NCI-H460 (cell line): ENCODE measurements at places on chromosomes 4 and X. TPM values are rescaled to one million over a fixed set of nuclear protein-coding genes. Genes with fewer than 3 reads are reported as not detected.

The ASB5 gene
- total RNA-seq: 0.17 TPM in 1 of 2 replicates, not detected in the other

The DOK7 gene
- total RNA-seq: 0.05 and 0.14 TPM in 2 replicates

The TMPRSS11B gene
- total RNA-seq: not detected in 2 replicates

The USP17L22 gene
- not detected in 2 replicates for total RNA-seq

The SPACA5B gene
- total RNA-seq: not detected in 2 replicates

The ITM2A gene
- 0.17 and 0.43 TPM in 2 replicates for total RNA-seq

DNA sequence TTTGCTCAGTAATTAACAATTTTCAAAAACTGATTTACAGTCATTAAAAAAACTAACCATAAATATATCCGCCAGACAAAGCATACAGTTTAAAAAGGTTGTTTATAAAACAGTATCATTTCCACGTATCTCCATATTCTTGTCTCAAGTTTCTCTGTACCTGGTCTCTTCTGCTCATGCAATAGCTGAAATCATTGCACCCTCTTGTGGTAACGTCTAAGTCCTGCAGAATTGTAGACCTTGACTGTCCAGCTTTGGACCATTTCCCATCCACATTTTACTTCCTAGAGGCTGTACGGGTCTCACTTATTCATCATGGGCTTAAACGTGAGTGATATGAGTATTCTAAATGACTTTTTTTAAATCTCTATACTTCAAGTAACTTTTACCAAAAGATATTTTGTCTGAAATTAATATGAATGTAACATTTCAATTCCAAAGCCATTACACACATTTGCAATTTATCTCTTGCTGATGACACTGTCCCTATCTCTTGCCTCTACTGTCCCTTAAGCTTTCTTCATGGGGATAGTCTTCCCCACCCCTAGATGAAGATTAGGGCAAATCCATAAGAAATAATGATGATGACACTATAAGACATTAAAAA lies 118.5 kb downstream of the BTC start:
- DNase-seq: peak; percentile 70

GRCh38 chr4:53161051-53161786 lies 204.6 kb downstream of the SCFD2 start:
- no peak for DNase-seq

DNA sequence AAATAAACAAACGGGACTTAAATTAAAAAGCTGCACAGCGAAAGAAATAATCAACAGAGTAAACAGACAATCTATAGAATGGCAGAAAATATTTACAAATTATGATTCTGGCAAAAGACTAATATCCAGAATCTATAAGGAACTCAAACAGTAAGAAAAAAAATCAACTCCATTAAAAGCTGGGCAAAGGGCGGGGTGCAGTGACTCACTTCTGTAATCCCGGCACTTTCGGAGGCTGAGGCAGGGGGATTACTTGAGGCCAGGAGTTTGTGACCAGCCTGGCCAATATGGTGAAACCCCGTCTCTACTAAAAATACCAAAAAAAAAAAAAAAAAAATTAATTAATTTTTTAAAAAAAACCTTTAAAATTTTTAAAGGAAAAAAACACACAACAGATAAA lies 109.0 kb downstream of the ATP11C start:
- DNase-seq: peak; percentile 19

DNA sequence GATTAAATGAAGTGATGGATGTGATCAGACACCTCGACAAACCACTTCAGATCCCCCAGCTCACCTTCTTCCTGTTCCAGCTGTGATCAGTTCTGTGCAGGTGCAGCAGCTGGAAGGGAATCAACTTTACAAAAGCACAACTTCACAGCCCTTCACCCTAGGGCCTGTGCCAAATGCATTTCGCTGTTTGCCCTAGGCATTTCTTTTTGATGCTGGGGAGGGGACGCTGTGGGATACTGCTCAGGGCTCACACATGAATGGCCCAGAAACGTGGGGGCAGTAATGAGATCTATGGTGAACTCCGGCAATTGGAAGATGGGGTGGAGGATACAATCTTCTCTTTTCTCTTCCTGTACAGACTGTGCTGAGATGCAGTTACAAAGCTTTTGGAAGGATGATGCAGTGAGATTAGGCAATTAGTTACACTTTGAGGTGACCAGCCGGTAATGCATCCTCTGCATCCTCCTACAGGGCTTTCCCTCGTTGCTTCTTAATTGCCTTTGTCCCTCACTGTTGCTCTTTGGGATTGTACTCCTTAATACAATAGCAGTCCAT lies 215.1 kb upstream of the PITX2 start:
- DNase-seq: no peak

DNA sequence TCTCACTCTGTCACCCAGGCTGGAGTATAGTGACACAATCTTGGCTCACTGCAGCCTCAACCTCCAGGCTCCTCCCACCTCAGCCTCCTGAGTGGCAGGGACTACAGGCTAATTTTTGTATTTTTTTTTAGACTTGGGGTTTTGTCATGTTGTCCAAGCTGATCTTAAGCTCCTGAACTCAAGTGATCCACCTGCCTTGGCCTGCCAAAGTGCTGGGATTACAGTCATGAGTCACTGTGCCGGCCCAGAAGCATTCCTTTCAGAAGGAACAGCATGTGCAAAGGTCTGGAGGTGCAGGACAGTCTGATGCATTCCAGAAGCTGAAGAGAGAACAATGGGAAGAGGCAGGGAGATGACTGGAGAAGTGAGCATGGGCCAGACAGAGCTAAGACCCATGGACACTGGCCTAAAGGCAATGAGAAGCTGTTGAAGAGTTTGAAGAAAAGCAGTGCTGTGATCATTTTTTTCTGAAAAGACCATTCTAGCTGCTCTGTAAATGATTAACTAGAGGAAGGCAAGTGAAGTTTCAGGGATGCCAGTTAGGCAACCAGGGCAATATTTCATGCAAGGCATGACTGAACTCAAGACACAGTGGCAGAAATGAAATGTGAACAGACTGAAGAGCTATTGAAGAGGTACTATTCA lies 43.2 kb downstream of the MANBA start:
- DNase-seq: no peak

DNA sequence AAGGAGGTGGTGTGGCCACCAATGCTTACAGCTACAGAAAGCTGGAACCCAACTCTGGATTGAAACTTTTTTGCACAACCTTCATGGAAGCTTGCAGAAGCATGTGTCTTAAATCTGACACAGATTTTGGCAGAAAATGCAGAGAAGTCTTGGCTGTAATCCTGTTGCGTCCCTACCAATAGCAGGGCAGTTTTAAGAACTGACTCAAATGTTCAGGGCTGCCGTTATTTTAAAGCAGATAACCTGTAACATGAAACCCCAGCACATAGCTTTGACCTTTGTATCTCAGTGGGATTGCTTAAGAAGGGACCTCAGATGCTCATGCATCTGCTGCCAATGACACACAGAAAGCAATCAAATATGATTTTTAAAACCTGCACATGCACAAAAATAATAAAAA lies at the start of gene VEGFD:
VEGFD (minus strand) TSS at position 110 of the 400 bp plus-strand sequence. CDS start 467 bp downstream, outside the sequence.
- no peak for DNase-seq

- no peak for DNase-seq
These were observed 45.3 kb downstream of the EFNB1 start for GRCh38 chrX:68874076-68874475.

DNA sequence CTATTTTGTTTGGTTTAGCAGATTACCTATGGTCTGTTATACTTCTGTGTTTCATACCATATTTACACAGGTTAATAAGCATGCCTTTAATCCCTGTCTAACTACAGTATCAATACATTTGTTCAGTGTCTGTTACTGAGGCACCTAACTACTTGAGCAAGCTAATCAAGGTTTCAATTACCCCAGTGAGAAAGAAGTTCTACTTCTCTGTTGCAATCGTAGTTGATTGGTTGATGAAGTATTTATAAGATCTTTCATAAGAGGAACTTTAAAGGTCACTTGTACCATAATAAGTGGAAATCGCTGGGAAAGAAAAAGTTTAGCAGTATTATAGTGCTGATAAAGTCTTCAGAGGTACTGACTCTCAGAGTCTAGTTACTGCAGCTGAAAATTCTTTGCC lies 490.6 kb downstream of the RPA4 start:
- no peak for DNase-seq

DNA sequence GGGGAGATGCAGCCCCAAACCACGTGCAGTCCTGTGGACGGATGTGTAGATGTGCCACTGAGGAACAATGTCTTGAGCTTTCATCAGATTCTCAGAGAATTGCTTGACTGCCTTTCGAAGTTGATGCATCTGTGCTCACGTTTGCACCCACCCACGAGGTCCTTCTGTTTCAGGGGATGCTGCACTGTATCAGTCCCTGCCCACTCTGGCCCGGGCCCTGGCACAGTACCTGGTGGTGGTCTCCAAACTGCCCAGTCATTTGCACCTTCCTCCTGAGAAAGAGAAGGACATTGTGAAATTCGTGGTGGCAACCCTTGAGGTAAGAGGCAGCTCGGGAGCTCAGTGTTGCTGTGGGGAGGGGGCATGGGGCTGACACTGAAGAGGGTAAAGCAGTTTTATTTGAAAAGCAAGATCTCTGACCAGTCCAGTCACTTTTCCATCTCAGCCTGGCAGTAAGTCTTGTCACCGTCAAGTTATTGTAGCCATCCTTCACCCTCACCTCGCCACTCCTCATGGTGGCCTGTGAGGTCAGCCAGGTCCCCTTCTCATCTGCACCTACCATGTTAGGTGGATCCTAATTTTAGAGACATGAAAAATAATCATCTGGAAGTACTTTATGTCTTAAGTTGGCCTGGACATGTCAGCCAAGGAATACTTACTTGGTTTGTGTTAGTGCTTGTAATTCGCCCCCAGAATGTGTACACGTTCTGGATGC lies 36.4 kb upstream of the MSANTD1 start:
- DNase-seq: no peak

DNA sequence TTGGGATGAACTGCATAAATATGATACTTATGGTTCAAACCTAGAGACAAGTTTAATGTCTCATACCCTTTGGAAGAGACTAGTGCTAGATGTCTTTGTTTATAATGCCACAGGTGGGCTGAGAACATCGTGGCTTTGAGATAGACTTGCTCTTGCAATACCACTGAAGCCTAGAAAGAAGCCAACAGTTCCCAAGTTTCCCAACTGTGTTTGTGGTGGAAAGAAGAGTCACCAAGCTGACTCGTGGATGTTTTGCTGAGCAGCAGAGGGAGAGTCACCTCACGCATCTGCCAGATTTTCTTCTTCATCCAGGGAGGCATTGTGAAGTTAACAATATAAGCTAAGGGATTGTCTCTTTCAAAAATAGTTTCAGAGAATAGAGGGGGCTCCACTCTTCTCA lies 1076.2 kb downstream of the C4orf33 start:
- DNase-seq: no peak

DNA sequence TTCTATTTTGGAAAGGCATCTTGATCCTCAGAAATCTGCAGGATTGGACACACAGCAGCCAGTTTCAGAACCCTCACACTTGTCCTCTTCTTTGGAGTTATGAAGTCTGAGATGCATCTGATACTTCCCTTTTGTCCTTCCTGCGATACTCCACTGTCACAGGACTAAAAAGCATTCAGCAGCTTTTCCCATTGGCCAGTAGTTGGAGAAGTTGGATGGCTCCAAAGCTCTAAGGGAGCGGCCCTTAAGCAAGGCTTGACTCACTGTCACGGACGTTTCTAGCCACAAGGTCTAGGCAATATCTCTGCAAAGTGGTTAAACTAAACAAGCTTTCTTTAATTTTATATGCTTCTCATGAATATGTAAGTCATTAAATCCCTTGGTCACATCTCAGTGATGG lies 417.0 kb downstream of the AFF2 start:
- DNase-seq: no peak

- no peak for DNase-seq
These were observed 9.3 kb downstream of the NKX1-1 start for GRCh38 chr4:1396806-1397455.
